T-cell (primary cell): ENCODE measurements at places on chromosomes 12 and 14. TPM values are rescaled to one million over a fixed set of nuclear protein-coding genes. Genes with fewer than 3 reads are reported as not detected.

The PTPN6 gene
- 224 TPM for total RNA-seq

The SLC48A1 gene
- total RNA-seq: 13.7 TPM

The WDR20 gene
- 53.1 TPM for total RNA-seq

The FOXM1 gene
- 1.1 TPM for total RNA-seq

The CLEC2A gene
- total RNA-seq: not detected

The AICDA gene
- total RNA-seq: not detected
